ENCODE measurements at places on chromosomes 3 and 15. TPM values are rescaled to one million over a fixed set of nuclear protein-coding genes. Genes with fewer than 3 reads are reported as not detected.

DNA sequence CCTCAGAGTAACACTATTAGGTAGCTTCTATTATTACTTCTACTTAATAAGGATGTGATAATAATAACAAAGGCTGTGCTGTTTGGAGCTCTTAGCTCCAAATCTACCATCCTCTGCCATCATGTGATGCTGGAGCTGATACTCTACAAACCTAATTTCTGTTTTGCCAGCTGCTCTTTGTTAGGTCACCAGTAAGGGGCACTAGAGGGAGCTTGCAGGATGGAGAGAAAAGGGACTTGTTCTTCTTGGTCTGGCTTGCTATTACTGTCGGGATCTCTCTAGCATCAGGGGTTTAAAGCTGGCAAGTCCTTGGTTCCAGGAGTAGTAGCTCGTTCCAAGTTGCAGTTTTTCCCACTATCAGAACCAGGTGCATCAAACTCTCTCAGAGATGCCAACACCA is 194.9 kb upstream of the KBTBD8 start:
- H3K27me3 ChIP-seq = peaks cover 5% of the 10 kb centered on the region
- H3K4me1 ChIP-seq = peaks cover 9% of the 10 kb centered on the region
- no peaks in the 10 kb centered on the region for H3K36me3 ChIP-seq
- no peak for DNase-seq
- no peak overlapping the region for H3K27ac ChIP-seq

ELL3 gene
- 0.49 TPM for total RNA-seq

GPR171 gene
- total RNA-seq = 153 TPM

GRCh38 chr3:192830291-192831110 is 87.2 kb downstream of the MB21D2 start:
- H3K4me1 ChIP-seq = peaks cover 4% of the 10 kb centered on the region
- no peaks in the 10 kb centered on the region for H3K36me3 ChIP-seq
- H3K27me3 ChIP-seq = peaks cover 5% of the 10 kb centered on the region
- no peak overlapping the region for H3K4me3 ChIP-seq
- no peak overlapping the region for H3K27ac ChIP-seq

DNA sequence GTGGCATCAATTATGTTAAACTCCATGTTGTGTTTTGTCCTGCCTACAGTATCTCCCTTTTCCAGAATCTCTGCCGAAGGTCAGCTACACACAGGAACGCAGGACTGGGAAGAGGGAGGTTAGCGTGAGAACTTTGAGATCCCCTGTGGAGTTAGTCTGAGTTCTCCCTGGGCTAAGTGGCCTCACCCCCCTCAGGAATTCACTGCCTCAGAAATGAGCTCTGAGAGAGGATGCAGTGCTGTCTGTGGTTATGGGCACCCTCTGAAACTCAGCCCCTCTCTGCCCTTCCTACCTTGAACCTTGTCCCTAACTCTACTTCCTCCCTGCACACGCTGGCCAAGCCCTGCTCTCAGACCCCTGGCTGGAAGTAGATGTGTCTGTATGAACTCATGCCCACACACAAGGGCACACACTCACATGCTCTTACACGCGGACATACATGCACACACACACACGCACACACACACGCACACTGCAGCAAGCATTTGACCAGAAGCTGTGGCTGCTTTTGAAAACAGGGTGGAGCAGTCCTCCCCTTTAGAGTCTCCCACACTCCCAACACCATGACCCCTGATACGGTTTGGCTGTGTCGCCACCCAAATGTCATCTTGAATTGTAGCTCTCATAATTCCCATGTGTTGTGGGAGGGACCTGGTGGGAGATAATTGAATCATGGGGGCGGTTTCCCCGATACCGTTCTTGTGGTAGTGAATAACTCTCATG is 5.3 kb upstream of the VIPR1 start:
- H3K4me1 ChIP-seq = peaks cover 37% of the 10 kb centered on the region
- no peaks in the 10 kb centered on the region for H3K36me3 ChIP-seq
- peaks cover 39% of the 10 kb centered on the region for H3K27me3 ChIP-seq
- no peak overlapping the region for H3K27ac ChIP-seq

GRCh38 chr3:95082191-95082590 is 1019.3 kb downstream of the NSUN3 start:
- no peaks in the 10 kb centered on the region for H3K36me3 ChIP-seq
- H3K4me1 ChIP-seq = no peaks in the 10 kb centered on the region
- no peak overlapping the region for H3K27ac ChIP-seq
- H3K27me3 ChIP-seq = no peaks in the 10 kb centered on the region

DNA sequence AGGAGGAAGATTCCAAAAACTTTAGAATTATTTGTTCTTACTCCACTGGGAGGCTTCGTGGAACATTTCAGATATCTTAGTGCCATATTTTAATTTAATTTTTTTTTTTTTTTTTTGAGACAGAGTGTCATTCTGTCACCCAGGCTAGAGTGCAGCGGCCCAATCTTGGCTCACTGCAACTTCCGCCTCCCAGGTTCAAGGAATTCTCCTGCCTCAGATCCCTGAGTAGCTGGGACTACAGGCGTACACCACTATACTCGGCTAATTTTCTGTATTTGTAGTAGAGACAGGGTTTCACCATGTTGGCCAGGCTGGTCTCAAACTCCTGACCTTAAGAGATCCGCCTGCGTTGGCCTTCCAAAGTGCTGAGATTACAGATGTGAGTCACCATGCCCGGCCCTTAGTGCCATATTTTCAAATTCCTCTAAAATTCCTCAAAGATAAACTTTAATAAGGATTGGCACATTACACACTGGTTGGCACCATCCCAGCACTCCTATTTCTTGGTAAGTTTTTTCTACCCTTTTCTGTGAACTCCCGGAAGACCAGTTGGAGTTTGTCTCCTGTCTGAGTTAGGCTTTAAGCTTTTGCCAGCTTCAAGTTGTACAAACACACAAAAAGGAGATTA is 693.7 kb downstream of the MCTP2 start:
- H3K4me1 ChIP-seq = no peaks in the 10 kb centered on the region
- H3K4me3 ChIP-seq = no peak overlapping the region
- DNase-seq = no peak
- no peaks in the 10 kb centered on the region for H3K36me3 ChIP-seq
- no peak overlapping the region for H3K27ac ChIP-seq

DNA sequence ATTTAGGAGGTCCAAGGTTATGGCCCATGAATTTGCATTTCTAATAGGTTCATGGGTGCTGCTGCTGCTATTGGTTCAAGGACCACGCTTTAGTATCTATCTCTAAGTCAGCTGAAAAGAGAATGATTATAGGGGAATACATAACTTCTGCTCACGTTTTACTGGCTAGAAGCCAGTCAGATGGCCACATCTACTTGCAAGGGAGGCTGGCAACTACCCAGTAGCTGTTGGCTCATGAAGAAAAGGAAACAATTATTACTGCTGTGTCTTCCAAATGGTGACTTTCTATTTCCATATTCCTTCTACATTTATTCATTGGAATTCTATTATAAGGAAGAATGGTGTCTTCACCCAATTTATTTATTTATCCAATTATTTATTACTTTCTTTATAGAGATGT is 54.2 kb downstream of the SLC25A36 start:
- H3K36me3 ChIP-seq = no peaks in the 10 kb centered on the region
- DNase-seq = no peak
- H3K27ac ChIP-seq = no peak overlapping the region
- peaks cover 6% of the 10 kb centered on the region for H3K27me3 ChIP-seq

GRCh38 chr15:43529587-43530345 is 12.4 kb downstream of the MAP1A start:
- H3K36me3 ChIP-seq = no peaks in the 10 kb centered on the region
- DNase-seq = no peak
- no peak overlapping the region for H3K27ac ChIP-seq
- no peaks in the 10 kb centered on the region for H3K27me3 ChIP-seq
- H3K4me1 ChIP-seq = peaks cover 16% of the 10 kb centered on the region

DNA sequence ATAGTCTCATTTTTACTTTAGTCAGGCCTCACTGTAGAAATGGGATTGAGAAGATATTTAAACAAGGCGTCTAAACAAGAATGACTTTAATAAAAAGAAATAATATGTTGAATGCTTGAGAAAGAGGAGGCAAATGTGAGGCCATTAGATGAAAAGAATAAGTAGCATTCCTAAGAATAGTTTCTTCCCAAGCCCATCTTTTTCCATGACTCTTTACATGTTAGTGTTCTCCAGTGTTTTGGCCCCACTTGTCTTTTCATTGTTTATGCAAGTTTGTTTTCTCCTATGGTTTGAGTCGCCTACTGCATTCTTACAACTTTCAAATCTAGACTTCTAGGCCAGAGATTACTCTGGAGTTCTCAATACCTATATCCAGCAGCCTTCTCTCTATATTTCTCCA is 39.0 kb downstream of the TSC22D2 start:
- peaks cover 5% of the 10 kb centered on the region for H3K36me3 ChIP-seq
- DNase-seq = no peak
- no peak overlapping the region for H3K27ac ChIP-seq

DNA sequence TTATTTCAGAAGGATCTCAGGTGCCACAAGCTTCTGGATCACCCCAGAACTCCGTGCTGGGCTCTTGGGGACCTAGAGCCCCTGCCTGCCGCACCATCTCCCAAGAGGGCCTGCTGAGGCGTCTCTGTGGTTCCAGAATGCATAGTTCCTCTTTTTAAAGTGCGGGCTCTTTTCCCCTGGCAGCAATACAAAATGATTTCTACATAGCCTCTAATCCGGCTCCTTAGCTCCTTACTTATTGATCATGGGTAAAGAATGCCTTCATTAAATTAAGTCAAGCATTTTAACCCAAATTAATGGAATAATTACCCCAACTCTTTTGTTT is 121.9 kb downstream of the ATP10A start:
- peaks cover 4% of the 10 kb centered on the region for H3K36me3 ChIP-seq
- H3K27me3 ChIP-seq = no peaks in the 10 kb centered on the region
- peaks cover 17% of the 10 kb centered on the region for H3K4me1 ChIP-seq
- no peak overlapping the region for H3K27ac ChIP-seq
- no peak overlapping the region for H3K4me3 ChIP-seq

DNA sequence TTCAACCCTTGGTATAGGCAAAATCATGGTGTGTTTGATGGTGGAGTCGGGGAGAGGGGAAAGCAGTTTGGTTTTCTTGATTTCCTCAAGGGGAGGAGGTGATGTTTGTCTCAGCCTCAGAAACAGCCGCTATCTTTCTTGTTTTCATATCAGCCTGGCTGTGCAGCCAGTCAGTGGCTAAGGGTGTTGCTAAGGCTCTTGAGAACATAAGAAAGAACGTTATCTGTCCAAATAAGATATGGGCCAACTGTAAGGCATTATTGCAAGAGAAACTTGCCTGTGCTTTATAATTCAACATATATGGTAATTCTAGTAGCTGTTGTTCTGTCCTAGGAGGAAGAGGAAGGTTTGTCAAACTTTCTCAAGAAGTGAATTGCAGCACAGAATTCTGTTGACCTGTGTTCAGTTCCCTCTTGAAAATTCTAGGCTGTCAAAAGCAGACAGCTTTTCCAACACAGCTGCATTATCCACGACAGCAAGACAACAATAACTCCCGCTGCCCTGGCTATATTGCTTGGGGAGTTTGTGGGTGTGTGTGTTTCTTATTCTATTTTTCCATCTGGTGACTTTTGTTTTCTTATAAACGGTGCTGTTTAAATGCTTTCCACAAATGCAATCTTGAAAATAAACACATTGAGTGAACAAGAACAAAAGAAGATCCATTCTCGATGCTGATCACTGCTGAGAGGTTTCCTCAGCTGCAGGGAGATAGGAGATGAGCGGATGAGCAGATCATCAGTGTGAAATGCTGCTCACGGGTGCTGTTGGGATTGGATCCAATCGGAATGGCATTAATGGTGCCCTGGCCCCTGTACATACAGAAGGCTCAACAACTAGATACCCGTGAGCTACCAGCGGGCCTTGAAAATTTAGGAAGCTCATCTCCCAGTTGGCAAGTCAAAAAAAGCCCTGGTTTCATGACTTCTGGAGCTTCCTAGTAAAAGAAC is 90.8 kb upstream of the TNFAIP8L3 start:
- H3K36me3 ChIP-seq = no peaks in the 10 kb centered on the region
- H3K27me3 ChIP-seq = peaks cover 32% of the 10 kb centered on the region
- H3K4me3 ChIP-seq = no peak overlapping the region
- no peaks in the 10 kb centered on the region for H3K4me1 ChIP-seq
- DNase-seq = no peak

- no peak for DNase-seq
- no peak overlapping the region for H3K27ac ChIP-seq
These were observed 11.3 kb upstream of the IL12A start for GRCh38 chr3:159977295-159977694.

DNA sequence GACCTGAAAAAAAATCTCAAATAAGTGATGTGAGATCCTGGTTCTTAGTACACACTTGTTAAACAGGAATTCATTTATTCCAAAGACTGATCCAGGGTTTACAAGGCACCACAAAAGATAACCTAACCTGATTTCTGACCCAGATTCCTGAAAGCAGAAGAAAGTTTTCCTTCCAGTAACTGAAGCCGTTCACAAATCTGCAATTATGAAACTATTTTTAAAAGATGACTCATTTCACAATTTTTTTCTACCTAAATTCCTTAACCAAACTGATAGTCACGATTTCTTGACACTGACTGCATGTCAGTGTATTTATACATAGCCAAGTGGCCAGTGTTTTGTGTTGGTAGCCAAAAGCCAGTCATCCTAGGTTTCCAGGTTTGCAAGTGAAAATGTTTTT is 17.1 kb downstream of the SLC9A9 start:
- peak overlapping the region; percentile 37 for H3K4me3 ChIP-seq
- no peak overlapping the region for H3K27ac ChIP-seq
- peaks cover 12% of the 10 kb centered on the region for H3K36me3 ChIP-seq
- H3K4me1 ChIP-seq = peaks cover 30% of the 10 kb centered on the region
- H3K27me3 ChIP-seq = no peaks in the 10 kb centered on the region

DNA sequence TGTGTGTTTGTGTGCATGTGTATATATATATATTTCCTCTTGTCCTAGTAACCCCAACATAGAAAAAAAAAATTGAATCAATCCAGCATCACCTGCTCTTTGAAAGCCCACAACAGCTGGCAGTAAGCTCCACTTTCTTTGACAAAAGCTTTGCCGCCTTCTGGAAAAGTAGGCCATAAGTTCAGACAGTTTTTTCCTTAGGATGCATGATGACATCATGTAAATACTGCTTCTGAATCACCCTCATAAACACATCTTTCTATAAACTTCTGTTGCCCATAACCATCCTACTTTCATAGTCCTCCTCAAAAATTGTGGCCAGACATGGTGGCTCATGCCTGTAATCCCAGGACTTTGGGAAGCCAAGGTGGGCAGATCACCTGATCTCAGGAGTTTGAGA is 67.4 kb downstream of the CSNK1G1 start:
- no peaks in the 10 kb centered on the region for H3K27me3 ChIP-seq
- no peak for DNase-seq
- H3K36me3 ChIP-seq = peaks cover 9% of the 10 kb centered on the region
- peaks cover 2% of the 10 kb centered on the region for H3K4me1 ChIP-seq
- H3K27ac ChIP-seq = no peak overlapping the region

DNA sequence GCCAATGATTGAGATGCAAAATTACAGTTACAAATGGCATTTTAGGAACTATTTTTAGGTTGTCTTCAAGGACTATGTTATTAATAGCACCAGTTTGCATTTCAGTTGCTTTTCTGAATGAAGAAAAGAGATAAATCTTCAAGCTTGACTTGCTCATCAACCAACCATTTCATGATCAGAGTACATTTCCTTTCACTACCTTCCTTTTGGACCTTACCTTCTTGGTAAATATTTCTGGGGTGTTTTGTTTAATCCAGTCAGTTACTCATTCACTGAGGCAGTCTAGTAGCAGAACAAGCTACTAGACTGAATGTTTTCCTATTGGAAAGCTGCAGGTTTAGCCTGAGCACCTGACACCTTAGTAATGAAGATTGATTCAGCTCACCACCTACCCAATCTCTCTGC is 8.2 kb downstream of the SLC27A2 start:
- no peak overlapping the region for H3K4me3 ChIP-seq
- H3K27ac ChIP-seq = no peak overlapping the region
- peaks cover 58% of the 10 kb centered on the region for H3K4me1 ChIP-seq
- no peak for DNase-seq
- no peaks in the 10 kb centered on the region for H3K27me3 ChIP-seq

Data from activated CD8-positive, alpha-beta memory T cell treated with anti-CD3 and anti-CD28 coated beads, Interleukin-2, amount 10 ng/mL, durations not matched to agents 7 days and 5 days (primary cell).